Stimulated activated CD8-positive, alpha-beta memory T cell treated with anti-CD3 and anti-CD28 coated beads, Interleukin-15, amount 100 ng/mL, for 24 hours (primary cell): ENCODE measurements at places on chromosomes 2 and 18.

DNA sequence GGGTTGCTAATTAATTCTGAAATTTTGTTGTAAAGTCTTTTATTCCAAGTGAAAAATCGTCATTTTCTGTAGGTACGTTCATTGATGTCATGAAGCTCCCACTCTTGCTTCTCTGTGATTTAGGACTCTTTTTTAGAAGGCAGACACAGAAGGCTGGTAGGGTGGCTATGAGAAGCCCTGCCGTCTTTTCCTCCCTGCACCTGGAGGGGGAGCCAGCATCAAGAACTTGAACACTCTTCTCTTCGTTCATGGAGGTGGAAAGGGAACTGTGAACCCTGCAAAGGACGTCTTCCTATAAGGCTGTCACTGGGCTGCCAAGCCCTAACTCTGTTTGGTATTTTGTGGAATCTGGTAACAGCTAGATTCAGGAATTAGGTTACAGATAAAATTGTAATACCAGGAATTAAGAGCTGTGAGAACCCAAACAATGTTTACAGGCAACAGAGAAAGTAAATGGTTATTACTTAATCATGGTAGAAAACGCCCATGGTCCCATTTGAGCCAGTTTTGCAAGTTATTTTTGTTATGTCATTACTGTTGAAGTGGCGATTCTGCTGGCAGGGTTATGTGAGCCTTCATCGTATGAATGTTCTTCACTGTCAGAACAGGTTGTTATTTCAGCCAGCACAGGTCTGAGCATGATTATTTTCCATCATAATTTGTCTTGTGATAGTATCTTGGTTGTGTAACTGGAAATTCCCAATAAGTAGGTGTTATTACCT is 112.2 kb downstream of the OSBPL6 start:
- no peak for DNase-seq

DNA sequence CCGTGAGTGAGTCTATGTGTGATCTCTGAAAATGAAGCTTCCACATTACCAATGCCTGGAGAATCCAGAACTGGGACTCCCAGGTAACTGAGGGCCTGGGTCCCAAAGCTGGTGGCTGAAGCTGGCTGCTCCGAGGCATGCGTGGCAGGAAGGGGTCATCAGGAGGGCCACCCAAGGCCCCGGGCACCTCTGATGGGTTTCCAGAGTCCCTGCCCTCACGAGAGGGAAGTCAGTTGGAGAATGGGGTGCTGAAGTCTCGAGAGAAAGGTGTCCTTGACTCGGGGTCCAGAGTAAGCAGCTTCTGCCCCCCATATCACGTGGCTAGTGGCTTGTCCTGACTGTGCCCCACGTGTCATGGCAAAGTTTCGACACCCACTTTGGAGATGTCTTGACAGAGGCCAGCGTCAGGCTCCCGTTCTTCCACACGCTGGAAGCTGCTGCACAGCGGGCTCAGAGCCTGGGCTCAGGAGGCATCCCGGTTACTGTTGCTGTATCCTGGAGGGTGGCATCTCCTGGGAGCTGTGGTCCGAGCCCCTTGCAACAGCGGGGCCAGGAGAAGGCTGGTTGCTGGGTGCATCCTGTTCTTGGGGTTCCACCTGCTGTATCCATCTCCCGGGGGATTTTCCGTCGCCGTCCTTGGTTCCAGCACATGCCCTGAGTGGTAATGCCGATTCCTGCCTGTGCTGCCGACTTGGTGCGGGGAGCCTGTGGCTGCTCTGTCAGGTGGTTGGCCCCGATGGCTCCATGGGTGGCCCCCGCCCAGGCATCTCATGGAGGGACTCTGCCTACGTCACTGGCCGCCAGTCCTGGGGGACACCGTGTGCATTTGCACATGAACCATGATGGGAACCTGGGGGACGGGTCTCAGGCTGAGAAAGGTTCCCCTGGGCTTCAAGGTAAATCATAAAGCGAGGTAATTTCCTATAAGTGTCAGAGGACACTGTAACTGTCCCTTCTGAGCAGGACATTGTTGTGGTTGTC is 183.3 kb upstream of the HDAC4 start:
- no peak for DNase-seq

DNA sequence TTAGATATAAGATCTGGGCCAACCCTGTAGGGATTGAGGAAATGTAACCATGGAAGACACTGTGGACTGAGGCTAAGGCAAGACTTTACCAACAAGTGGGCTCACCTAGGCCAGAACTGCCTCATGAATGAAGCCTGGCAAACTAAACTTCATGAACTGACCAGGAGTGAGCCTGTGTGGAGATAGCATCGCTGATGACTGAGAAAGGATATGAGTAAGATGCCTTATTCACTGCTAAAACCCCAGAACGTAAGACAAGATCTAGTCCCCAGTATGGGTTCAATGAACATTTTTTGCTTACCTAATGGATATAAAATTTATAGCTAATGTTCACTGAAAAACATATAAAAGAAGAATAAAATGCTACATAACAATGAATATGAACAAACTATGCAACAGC is 399.8 kb downstream of the SATB2 start:
- DNase-seq: no peak

DNA sequence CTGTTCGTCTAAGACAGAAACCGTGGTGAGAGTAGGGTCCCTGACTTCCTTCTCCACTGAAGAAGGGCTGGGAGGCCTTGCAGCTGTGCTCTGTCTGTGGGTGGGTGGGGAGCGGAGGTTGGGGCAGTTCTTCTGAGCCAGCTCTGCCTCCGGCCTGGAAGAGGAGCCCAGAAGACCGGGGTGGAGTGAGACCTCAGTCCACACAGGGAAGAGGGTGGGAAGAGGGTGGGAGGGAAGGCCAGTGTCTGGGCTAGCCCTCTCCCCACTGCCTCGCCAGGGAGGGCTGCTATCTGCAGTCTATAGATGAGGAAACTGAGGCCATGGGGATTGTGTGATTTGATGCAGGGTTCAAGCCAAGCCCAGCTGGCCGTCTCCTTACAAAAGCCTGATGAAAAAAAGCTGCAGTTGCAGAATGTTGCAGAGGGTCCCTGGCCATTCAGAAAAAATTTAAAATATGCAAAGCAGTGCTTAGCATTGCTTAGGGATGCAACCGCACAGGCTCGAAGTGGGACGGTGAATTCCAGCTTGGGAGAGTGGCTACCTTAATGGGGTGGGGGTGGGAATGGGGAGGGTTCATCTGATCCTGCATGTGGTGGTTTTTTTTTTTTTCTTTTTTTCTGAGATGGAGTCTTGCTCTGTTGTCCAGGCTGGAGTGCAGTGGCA is 181.6 kb upstream of the HS6ST1 start:
- no peak for DNase-seq

GRCh38 chr18:49464718-49465598 is 4.5 kb upstream of the DYM start:
- no peak for DNase-seq

- no peak for DNase-seq
Measured at GRCh38 chr18:21798126-21798525, 57.5 kb downstream of the MIB1 start.

DNA sequence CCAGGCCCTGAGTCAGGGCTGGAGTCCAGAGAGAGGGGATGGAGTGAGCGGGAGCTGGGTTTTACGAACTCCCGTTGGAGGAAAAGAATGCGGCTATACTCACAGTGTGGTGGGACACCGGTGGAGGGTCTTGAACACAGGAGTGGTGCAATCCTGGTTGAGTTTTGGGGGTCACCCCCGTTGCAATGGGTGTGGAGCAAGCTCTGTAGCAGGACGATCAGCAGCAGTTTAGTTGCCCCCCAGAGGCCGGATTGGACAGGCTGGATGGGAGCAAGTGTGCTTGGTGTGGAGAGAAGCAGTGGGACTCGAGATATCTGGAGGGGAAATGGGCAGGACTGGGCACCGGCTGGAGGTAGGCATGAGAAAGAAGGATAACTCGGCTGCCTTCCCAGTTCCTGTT is 72.3 kb upstream of the TWIST2 start:
- no peak for DNase-seq

- no peak for DNase-seq
Measured at GRCh38 chr2:36820942-36821605, 124.6 kb downstream of the VIT start.

GRCh38 chr2:74393525-74393924 is 13.4 kb upstream of the DCTN1 start:
- no peak for DNase-seq

DNA sequence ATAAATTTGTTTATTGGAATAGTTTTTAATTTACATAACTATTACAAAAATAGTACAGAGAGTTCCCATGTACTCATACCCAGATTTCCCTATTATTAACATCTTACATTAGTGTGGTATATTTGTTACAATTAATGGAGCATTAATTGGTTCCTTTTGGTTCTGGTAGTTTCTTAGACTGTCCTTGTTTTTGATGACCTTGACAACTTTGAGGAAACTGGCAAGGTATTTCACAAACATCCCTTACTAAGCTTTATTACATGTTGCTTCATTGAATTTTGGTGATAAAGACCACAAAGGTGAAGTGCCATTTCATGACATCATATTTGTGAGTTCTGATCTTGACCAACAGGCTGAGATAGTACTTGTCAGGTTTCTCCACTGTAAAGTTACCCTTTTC is 379.0 kb upstream of the GCFC2 start:
- no peak for DNase-seq

DNA sequence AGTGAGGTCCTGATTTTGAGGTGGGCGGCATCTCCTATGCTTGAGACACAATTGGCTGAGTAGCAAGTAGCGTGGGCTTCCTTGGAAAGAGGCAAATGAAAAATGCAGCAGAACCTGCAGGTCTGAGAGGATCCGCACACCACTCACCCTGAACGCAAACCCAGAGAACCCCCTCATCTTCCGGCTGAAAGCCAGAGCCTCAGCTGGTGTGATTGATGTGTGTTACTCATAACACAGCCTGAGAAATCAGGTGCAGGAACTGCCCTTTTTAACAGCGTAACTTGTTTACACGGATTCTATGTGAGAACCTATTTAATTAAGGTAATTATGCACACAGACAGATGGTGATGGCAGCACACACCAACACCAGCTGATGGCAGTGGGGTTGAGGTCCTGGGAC is 123.4 kb downstream of the MRO start:
- DNase-seq: no peak

GRCh38 chr2:240210198-240210965 is 69.9 kb upstream of the OTOS start:
- no peak for DNase-seq

- no peak for DNase-seq
Measured at GRCh38 chr2:62293490-62294271, 97.8 kb downstream of the B3GNT2 start.

DNA sequence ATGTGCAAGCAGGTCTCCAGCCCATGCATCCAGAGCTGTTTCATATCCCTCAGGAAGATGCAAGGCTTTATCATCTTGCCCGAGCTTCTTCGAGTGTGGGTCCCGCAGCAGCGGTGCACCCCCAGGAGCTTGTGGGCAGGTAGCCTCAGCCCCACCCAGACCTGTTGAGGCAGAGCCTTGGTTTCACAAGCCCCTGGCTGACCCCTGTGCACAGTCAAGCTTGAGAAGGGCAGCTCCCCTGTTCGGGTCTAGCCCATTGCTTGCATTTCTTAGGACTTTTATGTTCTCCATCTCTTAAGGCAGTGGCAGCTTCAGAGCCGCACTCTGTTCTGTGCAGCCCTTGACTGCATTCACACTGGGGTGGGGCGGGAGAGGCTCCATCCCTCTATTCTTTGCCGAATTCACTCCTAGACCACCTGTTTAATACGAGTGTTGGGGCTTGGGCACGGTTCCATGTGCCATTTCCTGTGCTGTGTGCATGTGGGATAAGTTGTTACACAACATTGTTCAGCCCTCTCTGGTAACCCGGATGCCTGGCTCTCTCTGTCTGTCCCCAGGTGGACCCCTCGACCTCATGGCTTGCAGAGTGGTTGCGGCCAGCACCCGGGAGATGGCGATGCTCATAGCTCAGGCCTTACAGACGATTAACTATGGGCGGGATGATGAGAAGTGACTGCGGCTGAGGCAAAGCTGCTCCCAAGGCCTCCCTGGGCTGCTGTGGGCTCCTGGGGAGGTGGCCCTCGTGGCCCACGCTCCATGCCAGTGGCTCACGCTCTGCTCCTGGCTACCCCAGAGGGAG is 48.7 kb downstream of the IMPA2 start:
- no peak for DNase-seq

GRCh38 chr2:197809064-197809463 is 4.7 kb downstream of the PLCL1 start:
- no peak for DNase-seq

GRCh38 chr2:67463810-67464209 is 66.7 kb downstream of the ETAA1 start:
- no peak for DNase-seq

- no peak for DNase-seq
Measured at GRCh38 chr2:174902506-174903263, 102.5 kb downstream of the CHN1 start.

GRCh38 chr2:9326975-9327374 is 96.4 kb downstream of the ITGB1BP1 start:
- no peak for DNase-seq

- no peak for DNase-seq
Measured at GRCh38 chr18:45785134-45785533, 40.3 kb upstream of the SIGLEC15 start.

DNA sequence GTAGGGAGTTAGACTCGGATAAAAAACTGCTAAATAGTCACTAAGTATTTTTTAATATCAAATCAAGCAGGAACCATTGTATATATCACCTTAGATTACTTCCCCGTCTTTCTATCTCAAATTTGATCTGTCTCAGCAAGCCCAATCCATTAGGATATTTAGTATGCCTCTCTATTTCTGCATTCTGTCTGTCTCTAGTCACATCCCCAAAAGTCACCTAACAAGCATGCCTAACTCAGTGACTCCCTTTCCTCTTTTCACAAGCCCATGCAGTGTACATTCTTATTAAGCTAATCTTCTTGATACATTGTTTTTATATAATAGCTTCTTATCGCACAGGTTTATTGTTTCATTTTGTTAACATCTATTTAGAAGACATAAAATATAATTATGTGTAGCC is 57.8 kb downstream of the PDE1A start:
- DNase-seq: no peak

GRCh38 chr18:35114305-35114704 is 73.1 kb downstream of the MAPRE2 start:
- no peak for DNase-seq

DNA sequence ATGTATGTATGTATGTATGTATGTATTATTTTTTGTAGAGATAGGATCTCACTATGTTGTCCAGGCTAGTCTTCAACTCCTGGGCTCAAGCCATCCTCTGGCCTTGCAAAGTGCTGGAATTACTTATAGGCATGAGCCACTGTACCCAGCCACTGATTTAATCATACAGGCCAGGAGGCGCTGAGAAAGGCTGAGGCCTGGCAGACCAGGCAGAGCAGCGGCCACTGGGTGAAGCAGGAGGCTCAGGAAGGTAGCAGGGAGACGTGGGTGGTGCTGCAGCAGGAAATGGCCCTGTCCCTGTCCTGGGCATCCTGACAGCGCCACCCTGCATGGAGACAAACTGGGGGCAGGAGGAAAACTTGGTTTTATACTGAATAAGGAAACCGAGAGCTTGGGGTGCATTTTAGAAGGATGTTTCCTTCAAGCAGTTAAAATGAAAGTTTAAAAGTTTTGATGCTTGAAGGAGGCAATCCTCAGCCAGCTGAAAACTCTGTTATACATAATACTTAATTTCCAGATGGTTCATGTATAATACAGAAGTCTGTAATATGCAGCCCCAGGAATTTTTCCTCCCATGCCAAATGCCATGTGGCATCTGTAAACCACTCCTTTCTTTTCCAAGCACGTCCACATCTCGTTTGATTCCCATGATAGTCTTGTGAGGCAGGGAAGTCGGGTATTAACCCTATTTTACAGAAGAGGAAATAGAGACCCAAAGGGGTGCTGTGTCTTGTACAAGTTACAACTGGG is 182.4 kb downstream of the CELF4 start:
- DNase-seq: no peak
